ENCODE measurements at places on chromosomes 6 and 20.

GRCh38 chr6:106648651-106649308 is 19.4 kb downstream of the QRSL1 start:
- DNase-seq: no peak

GRCh38 chr20:40961686-40962640 is 66.7 kb upstream of the TOP1 start:
- no peak for DNase-seq

DNA sequence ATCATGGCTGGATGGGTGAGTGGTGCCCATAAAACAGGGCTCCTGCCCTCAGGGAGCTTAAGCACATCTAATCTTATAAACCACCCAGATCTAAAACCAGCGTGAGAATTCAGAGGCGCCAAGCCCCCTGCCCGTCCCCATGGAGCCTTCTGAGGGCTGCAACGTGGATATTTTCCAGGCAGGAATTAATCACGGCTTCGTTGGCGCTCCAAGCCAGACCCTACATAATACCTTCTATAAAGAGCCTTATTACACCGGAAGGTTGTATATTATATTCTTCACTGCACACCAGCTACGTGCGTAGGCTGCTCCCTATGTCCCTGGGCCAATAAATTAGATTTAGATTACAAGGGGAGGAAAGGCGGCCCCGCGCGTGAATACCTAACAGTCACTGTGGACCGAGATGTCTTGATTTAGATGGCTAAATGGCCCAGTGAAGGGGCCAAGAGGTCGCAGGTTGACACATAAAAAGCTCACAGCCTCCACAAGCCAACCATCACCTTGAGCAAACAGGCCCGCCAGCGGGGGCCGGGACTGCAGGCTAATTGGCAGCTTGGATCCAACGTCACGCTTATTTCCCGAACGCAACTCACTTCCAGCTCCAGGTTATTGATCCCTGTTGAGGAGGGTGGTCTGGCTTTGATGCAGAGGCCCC is 64.7 kb upstream of the APCDD1L start:
- DNase-seq: no peak

- DNase-seq: no peak
Observed at GRCh38 chr6:43804550-43805223, 34.7 kb downstream of the VEGFA start.

DNA sequence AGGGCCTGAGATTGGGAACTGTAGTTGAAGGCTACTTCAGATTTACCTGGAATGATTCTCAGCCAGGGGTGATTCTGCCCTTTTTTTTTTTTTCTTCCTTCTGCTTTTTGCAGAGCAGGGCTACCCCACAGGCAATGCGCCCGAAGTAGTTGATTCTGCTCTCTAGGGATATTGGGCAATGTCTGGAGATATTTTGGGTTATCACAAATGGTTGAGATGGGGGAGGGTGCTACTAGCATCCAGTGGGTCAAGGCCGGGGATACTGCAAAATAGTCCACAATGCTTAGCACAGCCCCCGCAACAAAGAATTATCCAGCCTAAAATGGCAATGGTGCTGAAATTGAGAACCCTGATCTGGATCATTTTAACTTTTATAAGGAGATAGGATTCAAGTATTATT is 71.2 kb upstream of the ZMYND8 start:
- no peak for DNase-seq

GRCh38 chr6:43271103-43271815 is 26.8 kb upstream of the SLC22A7 start:
- DNase-seq: no peak

GRCh38 chr6:159931112-159931511 is 37.8 kb upstream of the IGF2R start:
- no peak for DNase-seq

DNA sequence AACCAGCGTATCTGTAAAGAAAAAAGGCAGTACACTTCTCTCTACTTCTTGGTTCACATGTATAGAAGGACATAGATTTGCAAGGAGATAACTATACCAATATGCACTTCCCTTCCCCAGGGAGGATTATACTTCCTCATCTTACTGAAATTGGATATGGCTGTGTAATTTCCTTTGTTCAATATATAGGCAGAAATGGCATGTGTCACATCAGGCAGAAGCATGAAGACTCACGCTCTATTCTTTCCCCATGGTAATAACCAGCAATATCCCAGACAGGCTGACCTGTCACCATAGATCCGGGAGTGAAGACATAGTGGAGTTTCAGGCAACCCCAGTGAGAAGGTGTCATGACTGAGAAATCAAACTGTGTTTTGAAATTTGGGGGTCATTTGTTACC is 518.3 kb downstream of the KIF16B start:
- DNase-seq: no peak

GRCh38 chr6:144377586-144378210 is 92.6 kb downstream of the UTRN start:
- DNase-seq: no peak

DNA sequence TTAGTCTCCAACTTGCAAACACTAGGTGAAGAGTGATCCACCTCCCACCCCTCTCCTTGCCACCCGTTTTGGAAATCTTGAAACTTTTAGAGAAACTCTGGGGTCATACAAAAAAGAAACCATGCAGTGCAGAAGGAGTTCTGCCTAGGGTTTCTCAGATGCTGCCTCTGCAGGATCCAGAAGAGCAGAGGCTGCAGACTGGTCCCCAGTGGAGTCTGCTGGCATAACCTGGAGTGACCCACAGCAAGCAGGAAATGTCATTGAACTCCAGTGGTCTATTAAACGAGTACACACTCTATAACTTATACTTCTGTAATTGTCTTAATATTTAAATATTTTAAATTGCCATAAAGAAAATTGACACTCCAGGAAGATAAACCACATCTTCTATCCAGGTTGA is 280.7 kb upstream of the NT5E start:
- DNase-seq: no peak

- DNase-seq: no peak
Observed at GRCh38 chr6:33183071-33183683, 9.1 kb downstream of the COL11A2 start.

DNA sequence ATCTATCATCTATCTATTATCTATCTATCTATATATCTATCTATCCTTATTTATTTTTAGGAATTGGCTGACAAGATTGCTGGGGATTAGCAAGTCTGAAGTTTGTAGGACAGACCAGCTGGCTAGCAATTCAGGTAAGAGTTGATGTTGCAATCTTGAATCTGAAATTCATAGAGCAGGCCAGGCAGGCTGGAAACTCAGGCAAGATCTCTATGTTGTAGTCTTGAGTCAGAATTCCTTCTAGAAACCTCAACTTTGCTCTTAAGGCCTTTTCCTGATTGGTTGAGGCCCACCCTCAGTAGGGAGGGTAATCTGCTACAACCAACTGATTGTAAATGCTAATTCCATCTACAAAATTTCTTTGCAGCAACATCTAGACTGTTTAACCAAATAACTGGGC is 19.2 kb downstream of the MAPK13 start:
- DNase-seq: no peak

DNA sequence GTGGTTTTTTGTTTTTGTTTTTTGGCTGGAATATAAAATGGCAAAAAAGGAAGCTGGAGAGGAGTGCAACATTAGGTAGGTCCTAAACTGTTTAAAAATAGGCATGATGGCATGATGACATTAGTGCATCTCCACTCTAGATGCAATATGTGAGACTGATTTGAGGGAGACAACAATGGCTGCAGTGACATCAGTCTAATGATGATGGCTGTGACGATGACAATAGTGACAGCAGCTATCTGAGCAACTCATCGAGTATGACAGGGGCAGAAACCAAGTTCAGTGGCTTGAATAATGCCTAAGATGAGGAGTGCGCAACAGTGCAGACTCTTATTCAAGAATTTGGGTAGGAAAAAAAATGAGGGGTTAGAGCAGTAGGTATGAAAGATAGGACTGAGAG is 82.0 kb downstream of the HS3ST5 start:
- no peak for DNase-seq

GRCh38 chr6:18293076-18293904 is 29.0 kb upstream of the DEK start:
- DNase-seq: no peak

DNA sequence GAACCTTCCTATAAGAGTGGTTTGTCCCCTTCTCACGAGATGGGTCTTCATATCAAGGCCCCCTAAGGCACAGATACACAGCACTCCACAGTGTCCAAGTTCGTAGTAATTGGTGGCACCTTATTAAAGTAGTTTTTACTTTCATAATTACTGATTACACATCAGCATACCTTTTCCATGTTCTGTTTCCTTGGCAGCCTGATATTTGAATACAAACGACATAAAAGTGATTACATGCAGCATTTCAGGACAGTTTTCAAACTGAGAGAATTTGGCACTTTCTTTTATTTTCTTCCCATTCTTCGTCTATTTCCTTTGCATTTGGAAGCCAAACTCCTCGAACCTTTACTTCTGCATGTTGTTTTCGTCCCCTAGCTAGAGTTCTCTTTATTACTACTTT is 139.7 kb downstream of the MTHFD1L start:
- DNase-seq: no peak

DNA sequence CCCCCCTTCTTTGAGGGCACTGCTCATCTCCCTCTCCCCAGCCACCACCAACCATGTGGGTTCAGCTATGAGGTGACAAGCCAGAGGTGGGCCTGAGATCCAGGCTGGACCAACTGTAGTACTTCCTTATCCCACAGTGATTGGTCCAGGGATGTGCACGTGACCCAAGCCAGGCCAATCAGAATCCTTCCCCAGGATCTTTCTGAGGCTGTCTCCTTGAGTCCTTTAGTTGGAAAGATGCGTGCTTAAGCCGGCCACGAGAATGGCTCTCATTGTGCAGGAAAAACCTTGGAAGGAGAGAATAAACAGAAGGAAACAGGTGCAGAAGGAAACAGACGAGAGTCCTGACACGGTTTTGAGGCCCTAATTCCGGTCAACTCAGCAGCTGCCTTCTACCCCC is 39.2 kb downstream of the ZC3H12D start:
- no peak for DNase-seq

GRCh38 chr6:65399355-65400084 is 307.5 kb downstream of the EYS start:
- DNase-seq: no peak

DNA sequence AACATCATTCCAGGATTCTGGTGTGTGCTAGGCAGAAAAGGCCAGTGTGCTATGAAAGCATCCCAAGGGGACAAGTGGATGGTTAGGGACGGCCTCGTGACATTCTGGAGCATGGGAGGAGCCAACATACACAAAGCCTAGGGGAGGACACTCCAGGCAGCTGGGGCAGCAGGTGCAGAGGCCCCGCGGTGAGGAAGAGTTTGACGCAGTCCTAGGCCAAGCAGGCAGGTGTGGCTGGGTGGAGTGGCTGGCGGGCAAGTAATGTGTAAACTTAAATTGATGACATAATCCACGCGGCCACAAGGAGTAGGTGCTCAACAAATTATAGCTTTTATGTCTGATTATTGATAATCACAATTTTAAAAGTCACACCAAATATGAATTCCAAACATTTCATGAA is 93.6 kb downstream of the TMEM242 start:
- no peak for DNase-seq

DNA sequence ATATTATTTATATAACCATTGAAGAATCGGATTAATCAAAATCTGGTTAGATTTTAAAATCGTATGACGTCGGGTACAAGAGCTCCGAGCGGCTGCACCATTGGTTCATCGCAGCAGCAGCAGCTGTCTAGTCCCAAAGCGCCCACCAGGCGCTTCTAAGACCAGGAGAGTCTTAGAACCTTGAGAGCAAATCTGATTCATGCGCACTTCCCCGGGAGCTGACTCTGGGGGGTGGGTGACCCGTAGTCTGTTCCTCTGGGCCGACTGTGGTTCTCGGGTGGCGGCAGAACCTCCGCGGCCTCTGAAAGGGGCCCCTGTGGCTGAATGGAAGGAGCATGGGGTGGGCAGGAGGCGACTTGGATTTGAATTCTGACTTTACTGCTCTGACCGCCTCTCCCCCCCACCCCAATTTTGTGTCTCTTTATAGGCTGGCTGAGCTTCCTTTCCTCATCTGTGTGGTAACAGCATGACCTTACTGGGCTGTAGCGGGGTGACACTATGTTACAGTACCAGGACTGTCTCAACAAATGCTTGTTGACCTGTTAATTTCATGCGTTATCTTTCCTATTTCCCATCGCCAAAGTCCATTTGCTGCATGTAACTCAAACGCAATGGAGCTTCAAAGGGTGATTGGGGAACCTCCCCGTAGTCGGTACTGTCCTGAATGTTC is 119.7 kb downstream of the RTN4IP1 start:
- DNase-seq: no peak

DNA sequence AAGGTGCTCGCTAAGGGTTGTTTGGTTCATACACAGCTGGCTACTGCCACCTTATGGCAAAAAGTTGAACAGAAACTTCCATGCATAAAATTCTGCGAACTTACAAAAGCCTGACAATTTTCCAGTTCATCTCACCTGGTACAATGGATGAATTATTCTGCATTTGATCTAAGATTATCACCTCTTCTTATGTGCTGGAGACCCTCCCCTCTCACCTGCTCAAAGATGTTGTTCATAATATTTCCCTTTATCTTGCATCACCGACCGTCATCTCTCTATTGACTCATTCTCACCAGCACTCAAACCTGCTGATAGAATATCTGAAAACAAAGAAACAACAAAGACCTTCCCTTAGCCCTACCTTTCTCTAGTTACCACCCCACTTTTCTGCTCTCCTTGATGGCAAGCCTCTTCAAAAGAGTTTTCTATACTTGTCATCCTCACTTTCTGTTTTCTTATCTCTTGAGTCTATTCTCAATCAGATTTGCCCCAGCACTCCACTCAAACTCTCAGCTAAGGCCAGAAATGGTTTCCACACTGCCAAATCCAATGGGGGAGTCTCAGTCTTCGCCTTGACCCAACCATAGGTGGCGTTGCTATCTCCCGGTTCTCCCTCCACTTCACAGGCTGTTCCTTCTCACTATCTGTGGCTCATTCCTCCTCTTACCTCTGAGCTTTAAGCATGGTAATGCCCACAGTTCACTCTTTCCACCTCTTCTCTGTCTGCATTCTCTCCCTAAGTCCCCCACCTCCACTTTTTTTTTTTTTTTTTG is 25.8 kb downstream of the SNRNP48 start:
- DNase-seq: peak; percentile 43

- DNase-seq: no peak
Observed at GRCh38 chr6:169861431-169862042, 110.1 kb downstream of the ERMARD start.

DNA sequence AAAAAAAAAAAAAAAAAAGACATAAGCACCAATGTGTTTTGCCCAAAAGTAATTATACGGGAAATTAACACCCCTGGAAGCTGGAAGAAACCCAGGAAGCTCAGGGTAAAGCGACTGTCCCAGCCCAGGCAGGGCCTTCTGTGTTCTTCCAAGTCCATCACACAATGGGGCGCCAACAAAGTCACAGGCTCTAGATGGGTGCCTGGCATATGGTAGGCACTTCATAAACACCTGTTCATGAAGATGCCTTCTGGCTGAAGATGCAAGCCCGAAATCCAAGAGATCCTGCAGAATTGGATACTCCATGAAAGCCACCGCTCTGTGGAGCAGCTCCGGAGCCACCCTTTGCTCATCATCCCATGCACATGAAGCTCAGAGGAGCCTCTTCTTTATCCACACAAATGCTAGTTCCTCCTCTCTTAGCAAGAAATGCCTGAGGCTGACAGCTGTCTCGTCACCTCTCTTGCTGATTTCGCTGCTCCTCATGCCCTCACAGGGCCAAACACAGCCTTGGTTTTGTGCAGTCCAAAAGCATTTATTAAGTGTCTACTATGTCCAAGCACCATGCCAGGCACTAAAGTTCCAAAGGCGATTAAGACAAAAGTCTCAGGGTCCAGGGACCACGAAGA is 76.6 kb downstream of the TRERF1 start:
- no peak for DNase-seq

GRCh38 chr6:121247386-121247785 is 86.9 kb downstream of the TBC1D32 start:
- DNase-seq: no peak

All from heart left ventricle (tissue), 16 donors.